ENCODE measurements at places on chromosomes 12 and 14.

GRCh38 chr12:78340406-78340805, 509.7 kb downstream of the NAV3 start:
- no peak for DNase-seq

GRCh38 chr12:19576506-19577280, 137.4 kb downstream of the AEBP2 start:
- no peak for DNase-seq

DNA sequence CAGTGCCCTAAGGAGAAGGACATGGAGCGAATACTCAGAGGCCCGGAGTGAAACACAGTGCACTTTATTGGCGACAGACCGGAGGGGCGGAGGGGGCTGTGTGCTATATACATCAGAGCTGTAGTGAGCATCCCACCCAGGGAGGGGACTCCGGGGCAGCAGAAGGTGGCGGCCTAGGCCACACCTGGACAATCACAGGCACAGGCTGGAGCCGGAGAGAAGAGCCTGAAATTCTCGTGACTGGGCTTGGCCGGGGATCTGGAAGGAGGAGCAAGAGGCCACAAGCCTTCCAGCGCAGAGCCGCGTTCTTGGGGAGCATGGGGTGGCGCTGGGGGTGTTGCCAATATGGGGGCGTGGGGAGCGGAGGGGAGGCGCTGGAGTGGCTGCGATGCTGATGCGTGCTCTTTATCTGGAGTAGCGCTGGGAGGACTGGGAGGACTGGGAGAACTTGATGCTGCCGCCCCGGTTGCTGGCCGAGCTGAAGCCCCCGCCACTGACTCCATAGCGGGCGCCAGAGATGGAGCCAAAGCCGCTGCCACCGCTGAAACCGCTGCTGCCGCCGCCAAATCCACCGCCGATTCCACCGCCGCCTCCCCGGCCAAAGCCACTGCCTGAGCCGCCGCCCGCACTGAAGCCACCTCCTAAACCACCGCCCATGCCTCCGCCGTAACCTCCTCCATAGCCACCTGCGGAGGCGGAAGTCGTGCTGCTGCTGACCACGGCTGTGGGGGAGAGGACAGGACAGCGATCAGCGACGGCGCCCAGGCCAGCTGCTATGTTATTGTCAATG, 6.1 kb downstream of the KRT3 start:
- no peak for DNase-seq

DNA sequence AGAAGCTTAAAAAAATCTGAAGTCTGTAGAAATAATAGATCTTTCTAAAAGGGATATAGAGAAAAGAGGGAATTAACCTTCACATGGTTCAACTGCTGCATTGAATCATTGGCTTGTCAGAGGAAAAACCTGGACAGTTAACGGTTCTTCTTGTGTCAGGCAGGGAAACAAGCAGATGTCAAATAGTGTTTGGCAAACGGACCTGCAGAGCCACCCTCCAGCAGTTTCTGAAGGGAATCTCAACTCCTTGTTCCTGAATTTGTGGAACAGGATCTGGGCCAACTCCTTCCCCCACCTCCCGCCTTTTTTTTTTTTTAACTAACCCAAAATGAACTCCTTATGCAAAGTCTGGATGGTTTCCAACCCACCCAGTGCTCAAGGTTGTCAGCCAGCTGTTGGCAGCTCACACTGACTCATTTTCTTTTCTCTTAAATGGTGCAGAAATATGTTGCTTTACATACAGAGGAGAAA, 187.3 kb downstream of the CAND1 start:
- DNase-seq, result no peak

DNA sequence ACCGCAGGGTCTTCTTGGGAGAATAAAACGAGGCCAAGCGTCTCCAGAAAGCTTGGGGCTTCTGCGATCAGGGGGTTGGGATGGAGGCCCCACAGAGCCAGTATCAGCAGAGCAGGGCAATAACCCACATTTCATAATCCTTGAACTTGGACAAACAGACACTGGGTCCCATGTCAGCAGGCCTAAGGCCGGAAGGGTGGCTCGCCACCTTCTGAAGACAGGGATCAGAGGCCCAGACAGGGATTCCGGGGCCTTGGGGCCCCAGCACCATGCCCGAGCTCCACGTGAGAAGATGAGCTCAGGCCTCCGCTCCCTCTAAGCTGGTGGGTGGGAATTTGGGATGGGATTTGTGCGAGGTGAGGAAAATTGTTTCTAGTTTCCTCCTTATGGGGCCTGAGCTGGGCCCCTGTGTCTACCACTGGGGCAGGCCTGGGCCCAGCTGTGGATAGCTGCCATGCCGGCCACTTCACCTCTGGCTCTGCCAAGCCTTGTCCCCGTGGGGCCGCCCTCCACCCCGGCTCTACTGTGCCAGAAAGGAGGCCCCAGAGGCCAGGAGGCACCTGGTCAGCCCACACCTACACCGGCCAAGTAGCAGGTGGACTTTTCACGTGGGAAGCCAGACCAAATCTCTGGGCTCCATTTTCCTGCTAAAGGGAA, 67.2 kb upstream of the DLK1 start:
- no peak for DNase-seq

- no peak for DNase-seq
These were observed 66.0 kb downstream of the ANO4 start for GRCh38 chr12:100860611-100861010.
